ENCODE measurements at places on chromosomes 2 and 18.

- DNase-seq = no peak
These were observed 40.8 kb downstream of the KCMF1 start for GRCh38 chr2:85011747-85012146.

DNA sequence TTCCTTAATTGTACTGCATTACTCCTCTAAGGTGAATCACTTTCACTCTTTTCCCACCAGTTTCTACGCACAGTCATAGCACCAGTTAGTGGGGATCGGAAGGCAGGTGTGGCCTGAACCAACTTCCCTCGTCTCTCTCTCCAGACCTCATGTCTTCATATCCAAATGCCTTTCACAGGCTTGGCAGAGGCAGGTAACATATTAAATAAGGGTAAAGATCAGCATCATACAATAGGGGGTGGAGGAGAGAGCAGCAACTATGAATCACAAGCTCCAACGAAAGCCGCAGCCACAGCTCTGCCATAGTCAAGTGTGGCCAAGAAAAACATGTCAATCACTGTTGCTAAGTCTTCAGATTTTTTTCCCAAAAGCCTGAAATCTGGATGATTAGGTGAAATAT, 40.3 kb downstream of the AP1S3 start:
- no peak for DNase-seq

DNA sequence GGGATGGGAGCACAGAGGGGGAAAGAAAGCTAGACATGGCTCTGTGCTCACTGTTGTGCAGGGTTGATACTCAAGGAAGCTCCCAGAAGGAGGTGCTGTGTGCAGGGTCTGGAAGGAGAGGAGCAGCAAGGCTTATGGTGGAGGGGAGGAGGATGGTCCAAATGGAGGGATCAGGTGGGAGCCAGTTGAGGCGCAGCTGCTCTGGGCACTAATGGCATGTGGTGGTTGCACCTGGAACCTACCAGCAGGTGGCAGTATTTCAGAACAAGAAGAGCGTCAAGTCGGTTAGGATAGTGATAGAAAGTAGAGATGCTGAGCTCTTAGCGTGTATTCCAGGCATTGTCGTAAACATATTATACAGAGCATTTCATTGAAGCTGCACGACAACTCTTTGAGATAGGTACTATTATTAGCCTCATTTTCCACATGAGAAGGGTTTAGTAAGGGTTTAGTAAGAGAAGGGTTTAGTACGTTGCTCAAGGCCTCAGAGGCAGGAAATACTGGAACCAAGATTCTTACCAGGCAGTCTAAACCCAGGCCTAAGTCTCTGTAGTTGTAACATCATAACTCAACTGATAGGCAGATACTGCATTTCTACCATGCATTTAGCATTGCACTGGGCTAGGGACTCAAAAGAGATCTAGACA, 223.7 kb downstream of the CYP26B1 start:
- no peak for DNase-seq

DNA sequence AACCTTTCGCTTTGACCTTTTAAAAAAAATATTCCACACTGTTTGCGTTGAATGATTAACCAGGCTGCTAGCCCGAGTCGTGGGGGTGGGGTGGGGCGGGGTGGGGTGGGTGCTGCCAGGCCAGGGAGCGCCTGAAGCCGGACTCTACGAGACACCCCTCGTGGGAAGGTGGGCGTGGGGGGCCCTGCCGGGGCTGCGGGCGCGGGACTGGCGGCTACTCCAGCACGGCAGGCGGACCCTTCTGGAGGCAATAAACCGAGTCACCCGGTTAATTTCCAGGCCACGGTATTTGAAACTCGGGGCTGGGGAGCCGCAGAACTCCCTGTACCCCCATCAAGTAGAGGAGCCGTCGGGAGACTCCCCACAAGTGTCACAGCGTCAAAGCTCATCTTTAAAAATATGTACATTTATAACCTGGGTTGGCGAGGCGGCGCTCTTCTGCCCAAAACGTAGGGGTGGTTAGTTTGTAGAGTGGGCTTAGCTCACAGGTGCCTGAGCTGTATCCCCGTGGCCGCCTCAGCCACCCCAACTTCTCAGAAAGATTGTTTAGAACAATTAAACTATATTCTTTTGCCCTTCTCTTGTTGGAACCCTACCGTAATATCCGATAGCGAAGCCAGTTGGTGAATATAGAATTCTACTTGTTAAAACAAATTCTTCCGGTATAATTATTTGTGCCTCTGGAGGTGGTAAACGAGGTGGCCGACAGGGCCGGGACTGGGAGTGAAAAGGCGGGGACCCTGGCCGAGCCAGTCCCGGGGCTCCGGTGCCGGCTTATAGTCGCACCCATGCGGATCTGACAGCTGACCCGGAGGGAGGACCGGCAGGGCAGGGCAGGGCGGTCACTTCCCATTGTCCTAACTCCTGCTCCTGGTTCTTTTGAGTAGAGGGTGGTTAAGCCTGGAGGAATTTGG, 1.4 kb downstream of the B3GNT2 start:
- no peak for DNase-seq

GRCh38 chr2:22078701-22079100, 954.9 kb downstream of the TDRD15 start:
- no peak for DNase-seq

GRCh38 chr2:207967121-207967520, 58.2 kb downstream of the PLEKHM3 start:
- DNase-seq = no peak
